Left renal cortex interstitium (tissue), 4 donors: ENCODE measurements at places on chromosomes 6 and 20.

DNA sequence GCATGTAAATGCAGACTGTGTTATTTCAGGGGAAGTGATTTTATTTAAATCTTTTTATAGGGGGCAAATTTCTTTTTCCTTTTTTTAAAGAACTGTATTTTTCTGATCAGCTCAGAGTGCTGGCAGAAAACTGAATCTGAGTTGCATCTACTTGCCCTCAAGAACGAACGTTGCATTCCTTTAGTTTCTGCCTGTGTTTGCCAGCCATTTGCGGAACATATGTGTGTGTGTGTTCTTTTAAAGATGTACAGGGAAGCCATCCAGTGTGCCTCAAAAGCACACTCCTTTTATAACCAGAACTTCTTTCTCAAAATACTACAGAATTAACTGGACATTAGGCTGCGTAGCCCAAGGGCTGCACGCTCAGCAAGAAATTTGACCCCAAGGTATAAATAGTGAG lies 25.8 kb upstream of the INSM1 start:
- no peak for DNase-seq

DNA sequence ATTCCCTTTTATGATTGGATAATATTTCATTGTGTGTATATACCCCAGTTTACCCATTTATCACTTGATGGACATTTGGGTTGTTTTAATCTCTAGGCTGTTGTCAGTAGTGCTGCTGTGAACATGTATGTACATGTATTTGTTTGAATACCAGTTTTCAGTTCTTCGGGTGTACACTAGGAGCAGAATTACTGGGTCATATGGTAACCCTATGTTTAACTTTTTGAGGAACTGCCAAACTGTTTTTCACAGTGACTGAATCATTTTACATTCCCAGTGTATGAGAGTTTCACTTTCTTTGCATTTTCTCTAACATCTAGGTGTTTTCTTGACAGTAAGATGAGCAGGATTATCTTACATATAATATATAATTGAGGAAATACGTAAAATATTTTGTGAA lies 44.7 kb upstream of the ADIG start:
- DNase-seq, result no peak

- DNase-seq, result no peak
These were observed 3.1 kb upstream of the POU3F2 start for GRCh38 chr6:98831057-98831958.

- DNase-seq, result no peak
These were observed 231.5 kb upstream of the ID4 start for GRCh38 chr6:19605624-19606023.

DNA sequence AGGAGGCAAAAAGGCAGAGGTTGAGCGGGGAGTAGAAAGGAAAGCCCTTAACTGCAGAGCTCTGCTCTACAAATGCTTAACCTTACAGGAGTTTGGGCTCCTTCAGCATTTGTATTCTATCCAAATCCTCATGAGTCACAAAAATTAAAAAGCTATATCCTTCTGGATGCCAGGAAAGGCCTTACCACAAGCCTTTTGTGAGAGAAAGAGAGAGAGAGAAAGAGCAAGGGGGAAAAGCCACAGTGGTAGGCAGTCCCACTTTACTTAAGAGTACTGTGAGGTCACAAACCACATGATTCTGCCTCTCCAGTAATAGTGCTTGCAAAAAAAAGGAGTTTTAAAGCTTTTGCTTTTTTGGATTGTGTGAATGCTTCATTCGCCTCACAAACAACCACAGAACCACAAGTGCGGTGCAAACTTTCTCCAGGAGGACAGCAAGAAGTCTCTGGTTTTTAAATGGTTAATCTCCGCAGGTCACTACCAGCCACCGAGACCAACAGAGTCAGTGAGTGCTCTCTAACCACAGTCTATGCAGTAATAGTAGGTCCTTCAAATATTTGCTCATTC lies at the start of gene RUNX2:
Gene RUNX2 (plus strand): TSS at position 375 of the 567 bp plus-strand sequence. CDS start 397 bp downstream, outside the sequence.
- DNase-seq, result no peak

- DNase-seq, result no peak
These were observed 17.6 kb downstream of the IL22RA2 start for GRCh38 chr6:137155830-137156229.

GRCh38 chr6:3457710-3458602 lies 1.1 kb upstream of the SLC22A23 start:
- no peak for DNase-seq

GRCh38 chr6:40848868-40849514 lies 190.0 kb downstream of the UNC5CL start:
- no peak for DNase-seq

DNA sequence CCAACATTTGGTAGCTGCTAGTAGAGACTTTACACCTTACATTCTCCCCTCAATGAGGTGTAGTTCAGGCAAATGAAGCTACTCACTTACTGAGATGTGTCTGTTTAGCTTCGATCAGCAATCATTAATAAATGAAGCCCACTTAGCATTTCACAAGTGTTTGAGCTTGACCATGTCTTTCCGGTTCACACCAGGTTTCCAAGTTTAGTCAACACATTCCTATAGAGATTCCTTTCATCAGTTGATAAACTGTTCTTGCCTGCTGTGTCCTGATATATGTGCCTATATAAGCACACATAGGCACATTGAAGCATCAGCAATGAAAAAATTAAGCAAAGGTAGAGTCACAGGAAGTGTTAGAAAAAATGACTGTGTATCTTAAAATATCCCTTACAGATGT lies 150.0 kb downstream of the BTBD3 start:
- DNase-seq, result no peak

GRCh38 chr6:160042788-160043301 lies 74.0 kb downstream of the IGF2R start:
- no peak for DNase-seq

DNA sequence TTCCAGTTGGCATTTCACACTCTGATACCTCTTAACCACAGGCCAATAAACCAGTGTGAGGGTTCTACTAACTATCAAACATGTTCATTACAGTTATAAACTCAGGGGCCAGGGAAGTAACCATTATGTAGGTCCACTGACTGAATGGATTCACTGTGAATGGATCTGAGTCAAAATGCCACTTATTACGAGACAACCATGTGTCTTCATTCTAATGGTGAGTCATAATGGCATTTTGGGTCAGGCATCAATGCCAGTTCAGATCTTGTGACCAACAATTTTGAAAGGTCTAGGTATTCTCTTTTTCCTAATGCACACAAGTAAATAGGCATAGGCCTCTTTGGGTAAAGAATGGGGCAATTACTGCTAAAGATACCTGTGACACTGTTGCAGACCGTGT lies 112.2 kb upstream of the HEY2 start:
- no peak for DNase-seq

DNA sequence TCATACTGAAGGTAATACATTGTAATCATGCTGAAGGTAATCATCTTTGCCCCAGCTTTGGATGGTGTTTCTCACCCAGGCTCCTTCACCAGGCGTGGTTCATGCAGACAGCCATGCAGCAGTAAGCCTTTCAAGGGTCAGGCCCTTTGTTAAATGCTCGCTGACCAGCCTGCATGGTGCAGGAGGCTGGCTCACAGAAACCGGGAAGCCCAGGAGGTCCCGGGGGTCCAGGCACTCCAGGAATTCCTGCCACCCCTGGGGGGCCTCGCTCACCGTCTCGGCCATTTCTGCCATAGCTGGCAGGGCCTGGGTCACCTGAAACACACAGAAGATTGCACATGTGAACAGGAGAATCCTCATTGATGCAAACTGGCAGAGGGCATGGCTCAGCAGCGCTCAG lies 86.1 kb downstream of the COL9A1 start:
- DNase-seq, result no peak

DNA sequence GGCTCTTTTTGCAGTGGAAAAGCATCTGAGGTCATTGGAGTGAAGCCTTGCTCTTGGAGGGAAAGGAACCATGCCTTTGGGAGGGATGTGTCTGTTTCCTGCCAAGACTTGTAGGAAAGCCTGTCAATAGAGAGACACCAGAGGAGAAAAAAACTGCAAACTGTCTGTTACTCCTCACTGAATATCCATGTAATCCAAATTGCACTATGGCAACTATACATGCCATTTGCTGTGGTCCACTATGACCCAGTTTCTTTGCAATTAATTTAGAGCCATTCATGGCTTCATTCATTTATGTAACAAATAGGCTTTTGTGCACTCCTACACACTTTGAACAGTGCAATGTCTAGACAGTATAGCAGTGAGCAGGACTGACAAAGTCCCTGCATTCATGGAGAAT lies 296.5 kb downstream of the SLC35F1 start:
- DNase-seq, result no peak

DNA sequence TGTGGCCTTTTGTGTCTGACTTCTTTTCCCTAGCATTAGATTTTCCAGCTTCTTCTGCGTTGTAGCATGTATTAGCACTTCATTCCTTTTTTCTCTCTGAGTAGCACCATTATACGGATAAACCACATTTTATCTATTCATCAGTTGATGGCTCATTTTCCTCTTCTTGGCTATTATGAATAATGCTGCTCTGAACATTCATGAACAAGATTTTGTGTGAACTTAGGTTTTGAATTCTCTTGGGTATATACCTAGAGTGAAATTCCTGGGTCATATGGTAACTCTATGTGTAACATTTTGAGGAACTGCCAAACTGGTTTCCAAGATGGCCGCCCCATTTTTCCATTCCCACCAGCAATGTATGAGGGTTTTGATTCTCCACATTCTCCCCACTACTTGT lies 28.7 kb downstream of the SLC22A16 start:
- DNase-seq, result no peak

- DNase-seq, result no peak
These were observed 64.2 kb downstream of the LMBRD1 start for GRCh38 chr6:69732640-69733039.

DNA sequence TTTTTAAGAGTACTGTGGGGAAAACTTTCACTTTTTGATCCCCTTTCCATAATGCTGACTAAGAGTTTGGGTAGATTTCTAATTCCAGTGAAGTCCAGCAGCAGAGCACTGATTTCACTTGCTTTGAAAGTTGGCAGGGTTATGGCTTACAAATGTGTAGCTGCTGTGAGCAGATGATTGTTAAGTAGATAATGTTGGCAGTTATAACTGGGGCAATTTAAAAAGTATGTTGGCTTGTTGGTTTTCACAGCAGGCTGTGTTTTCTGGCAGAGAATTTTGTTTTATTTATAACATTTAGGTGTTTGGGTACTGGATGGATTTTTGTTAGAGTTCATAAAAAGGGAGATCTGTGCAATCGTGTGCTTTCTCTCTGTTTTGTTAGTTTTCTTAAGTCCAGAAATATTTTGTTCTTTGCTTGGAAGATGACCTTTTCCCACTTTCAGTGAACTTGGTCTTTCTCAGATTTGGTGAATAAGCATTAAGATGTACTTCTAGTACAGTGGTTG lies 31.4 kb downstream of the AFDN start:
- DNase-seq, result no peak

GRCh38 chr6:75818098-75818855 lies 69.2 kb downstream of the MYO6 start:
- no peak for DNase-seq

DNA sequence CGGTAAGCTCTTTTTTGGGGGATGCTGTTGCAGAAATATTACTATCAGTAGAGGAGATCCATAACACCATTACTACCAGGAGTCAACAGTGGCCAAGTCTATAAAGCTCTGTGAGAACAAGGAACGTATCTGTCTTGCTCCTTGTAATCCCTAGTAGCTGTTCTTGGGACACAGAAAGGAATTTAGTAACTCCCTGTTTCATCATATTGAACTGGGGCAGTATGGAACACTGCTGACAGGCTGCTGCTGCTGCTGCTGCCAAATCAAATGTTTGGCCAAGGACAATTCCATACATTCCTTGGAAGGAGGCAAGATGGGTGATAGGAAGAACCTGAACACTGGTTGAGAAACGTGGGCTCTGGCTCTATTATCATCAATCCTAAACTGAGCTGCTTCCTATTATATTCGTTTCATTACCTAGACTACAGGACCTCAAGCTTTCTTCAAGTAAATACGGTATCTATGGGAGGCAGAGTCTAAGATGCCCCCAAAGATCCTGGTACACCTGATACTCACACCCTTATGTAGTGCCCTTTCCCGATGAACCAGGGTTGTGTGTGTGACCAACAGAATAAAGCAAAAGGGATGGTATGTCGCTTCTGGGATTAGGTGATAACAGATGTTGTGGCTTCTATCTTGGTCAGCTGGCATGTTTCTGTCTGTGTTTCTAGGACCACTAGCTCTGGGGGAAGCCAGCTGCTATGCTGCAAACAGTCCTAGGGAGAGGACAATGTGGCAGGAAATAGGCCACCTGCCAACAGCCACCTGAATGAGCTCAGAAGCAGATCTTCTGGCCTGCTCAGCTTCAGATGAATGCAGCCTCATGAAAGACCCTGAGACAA lies 39.5 kb downstream of the ELOVL5 start:
- DNase-seq, result no peak

- no peak for DNase-seq
These were observed 24.6 kb upstream of the GTSF1L start for GRCh38 chr20:43751167-43752050.

DNA sequence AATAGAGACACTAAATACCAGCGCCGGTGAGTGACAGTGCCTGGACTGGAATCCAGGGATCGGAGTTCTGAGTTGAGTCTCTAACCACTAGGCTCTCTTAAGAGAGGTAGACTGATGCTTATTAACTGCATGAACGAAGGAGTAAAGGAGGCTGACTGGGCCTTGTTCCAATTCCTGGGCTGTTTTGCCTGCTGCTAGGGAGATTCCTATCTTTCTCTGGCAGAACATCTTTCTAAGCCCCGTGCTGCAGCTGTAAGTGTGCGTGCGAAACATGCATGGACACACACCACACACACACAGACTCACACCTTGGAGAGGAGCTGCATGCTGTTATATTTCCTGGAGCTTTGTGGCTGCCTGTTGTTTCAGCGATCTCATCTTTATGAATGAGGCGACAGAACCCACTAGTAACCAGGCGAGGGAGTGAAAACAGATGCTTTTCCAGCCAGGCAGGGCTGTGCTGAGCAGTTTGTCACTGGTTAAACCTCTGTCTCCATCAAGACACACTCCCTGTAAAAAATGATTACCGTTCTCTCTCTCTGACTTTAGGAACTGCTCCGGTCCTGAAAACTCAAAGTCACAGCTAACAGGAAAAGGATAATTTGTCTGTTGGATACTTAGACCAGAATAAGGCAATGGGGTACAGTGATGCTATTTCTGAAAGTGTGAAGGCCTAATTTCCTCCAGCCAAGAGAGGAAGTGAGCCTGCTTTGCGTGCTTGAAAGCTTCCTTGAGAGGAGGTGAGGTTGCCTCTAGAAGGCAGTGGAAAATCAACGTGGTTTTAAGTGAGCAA lies 157.4 kb upstream of the ZNF217 start:
- no peak for DNase-seq

DNA sequence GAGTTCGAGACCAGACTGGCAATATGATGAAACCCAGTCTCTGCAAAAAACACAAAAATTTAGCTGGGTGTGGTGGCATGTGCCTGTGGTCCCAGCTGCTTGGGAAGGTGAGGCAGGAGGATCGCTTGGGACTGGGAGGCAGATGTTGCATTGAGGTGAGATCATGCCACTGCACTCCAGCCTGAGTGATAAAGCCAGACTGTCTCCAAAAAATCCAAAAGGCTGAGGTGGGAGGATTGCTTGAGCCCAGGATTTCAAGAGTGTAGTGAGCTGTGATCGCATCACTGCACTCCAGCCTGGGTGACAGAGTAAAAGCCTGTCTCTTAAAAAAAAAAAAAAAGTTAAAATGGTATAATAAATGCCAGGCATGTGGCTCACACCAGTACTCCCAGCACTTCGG lies 1.3 kb upstream of the PTCRA start:
- DNase-seq, result no peak
